ENCODE measurements at places on chromosomes 3 and 15.

- DNase-seq = no peak
These were observed 354.1 kb downstream of the SHQ1 start for GRCh38 chr3:72494130-72494529.

DNA sequence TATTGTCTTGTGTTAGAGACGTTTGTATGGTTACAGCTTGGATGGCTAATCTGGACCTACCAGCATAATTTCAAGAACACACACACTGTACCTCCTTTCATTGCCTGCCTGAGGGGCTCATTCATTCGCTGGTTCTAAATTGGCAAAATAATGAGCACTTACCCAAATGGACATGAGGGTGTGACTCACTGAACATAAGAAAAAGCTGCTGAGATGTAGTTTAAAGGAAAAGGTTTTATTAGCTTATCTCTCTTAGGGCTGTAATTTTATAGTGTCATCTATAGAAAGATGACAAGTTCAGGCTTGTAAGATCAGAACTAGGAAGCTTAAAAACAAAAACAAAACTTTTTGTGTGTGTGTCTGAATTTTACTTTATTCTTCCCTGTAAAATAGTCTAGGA, 120.7 kb upstream of the WNT7A start:
- DNase-seq = no peak

DNA sequence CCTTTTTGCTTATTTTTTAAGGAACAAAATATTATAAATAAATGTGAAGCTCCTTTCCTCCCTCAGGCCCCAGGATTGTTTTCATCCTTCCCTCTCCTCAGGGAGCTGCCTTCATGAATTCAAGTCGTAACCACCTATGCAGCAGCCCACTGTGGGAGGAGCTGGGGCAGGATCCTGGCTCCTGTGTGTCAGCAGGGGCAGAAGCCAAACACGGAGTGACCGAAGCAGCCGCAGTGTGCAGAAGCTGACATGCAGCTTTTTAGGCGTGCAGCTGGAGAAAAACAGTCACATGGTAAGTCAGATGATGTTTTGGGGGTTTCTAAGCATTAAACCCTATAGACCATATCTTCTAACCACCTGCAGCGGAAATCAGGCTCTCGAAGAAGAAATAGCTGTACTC, 231.3 kb downstream of the OCA2 start:
- DNase-seq = no peak

DNA sequence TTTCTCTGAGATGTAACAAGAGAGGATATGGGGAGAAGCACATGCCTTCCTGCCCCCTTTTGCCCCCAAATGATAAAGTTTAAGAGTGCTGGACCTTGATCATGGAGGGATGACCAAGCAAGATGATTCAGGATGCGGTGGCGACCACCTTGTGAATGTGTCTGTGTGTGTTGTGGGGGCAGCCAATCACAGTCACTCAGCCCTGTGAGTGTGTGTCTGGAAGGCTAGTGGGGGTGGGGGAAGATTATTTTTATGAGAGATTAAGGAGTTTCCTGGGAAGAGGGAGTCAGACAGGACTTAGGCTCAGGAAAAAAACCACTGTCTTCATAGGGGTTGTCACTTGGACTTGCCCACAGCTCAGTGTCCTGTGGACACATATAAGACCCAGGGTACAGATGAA, 57.8 kb upstream of the KY start:
- no peak for DNase-seq

DNA sequence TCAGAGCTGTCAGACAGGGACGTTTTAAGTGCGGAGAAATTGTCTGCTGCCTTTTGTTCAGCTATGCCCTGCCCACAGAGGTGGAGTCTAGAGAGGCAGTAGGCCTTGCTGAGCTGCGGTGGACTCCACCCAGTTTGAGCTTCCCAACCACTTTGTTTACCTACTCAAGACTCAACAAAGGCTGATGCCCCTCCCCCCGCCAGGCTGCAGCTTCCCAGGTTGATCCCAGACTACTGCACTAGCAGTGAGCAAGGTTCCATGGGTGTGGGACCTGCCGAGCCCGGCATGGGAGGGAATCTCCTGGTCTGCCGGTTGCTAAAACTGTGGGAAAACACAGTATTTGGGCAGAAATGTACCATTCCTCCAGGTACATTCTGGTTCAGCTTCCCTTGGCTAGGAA, 282.1 kb downstream of the VGLL3 start:
- no peak for DNase-seq

DNA sequence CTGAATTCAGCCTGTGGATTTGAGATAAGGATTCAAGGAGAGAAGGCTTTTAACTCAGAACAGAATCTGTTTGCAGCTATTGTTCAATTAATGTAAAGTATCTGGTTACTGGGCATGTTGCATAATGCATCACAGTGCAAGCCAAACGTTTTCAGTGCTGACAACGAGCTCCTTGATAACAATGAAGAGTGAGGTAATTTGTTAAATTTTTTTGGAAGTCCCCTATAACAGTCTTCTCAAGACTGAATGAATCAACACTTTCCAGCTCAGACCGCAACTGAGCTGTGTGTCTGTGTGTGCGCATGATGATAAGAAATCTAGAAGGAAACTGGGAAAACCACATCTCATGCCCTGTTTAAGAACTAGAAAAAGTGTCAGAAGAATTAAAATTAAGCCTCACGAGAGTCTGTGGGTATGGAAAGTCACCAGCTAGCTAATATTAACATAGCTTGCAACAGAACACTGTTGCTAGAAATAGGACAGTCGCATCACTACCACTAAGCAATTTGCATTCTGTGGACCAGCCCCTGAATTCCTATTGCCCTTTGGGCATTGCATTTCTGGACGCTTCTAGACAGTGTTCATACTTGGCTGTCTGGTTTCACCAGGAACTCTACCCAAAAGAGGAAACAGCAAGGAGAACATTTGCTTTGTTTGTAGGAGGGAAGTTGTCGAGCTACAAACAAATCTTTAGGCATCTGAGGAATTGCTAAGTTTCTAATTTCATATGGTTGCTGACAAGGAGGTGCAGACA, 43.7 kb upstream of the ATP2C1 start:
- peak; percentile 18 for DNase-seq

DNA sequence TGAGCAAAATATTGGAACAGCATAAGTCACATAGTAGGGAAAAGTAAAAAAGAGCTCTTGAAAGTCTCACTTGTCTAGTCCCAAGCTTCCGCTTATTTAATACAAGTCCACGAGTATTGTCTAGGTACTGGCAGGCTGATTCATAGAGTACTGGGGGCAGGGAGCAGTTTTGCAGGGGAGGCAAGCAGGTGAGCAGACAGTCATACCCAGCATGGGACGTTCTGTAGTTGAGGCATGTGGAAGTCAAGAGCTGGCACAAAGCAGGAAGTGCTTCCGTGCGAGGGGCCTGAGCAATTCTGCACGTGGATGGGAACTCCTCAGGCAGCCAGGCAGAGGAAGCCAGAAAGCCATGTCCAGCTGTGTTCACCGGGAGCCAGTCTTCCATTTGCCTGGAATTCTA, 287.6 kb downstream of the EPHB1 start:
- no peak for DNase-seq

- DNase-seq = peak; percentile 60
These were observed 40.4 kb downstream of the DNAJB8 start for GRCh38 chr3:128426128-128426921.

DNA sequence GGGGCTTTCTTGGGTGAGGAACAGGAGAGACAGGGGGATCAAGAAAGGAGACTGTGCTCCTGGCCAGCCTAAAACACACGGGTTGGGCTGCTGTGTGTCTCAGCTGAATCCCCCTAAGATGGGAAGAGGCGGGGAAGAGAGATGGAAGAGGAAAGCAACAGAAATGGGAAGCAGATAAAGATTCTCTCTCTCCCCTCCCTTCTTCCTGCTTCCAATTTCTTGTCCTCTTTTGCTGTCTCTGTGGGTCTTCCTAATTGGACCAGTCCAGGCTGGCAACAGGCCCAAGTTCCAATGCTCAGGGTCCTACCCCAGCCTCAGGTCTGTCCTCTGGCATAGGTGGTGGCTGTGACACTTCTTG, 7.1 kb downstream of the ISLR2 start:
- DNase-seq = no peak

DNA sequence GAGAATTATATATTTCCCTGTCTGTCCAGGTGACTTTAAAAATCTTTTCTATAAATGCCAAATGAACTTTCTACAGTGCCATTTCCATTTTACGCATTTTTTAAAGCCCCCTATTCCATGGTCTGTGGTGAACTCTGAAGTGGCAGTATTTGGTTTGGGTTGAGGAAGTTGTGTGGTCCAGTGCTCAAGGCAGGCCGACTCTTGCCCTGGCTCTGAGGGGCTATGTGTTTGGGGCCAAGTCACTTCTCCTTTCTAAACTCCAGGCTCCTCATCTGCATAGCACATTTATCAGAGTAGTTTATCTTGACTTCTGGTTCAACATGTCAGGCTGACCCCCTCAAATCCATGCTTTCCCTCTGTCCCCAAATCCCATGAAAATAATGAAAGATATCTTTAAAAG, 14.1 kb downstream of the TTC21A start:
- DNase-seq = no peak

DNA sequence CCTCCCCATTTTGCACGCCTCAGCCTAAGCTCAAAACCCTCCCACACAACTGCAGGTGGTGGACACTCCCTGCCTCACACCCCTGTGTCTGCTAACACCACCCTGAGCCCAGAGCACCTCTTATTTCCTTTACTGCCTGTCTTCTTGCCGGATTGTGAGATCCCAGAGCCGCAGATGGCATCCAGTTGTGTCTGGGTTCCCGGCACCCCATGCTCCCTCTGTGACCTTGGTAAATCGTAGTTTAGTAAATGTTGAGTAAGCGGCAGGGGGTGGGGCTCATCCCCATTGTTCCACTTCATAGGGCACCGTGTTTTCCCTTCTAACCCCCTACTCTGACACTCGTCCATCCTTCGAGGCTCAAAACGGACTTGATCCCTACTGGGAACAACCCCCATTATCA, 14.9 kb downstream of the SPINT1 start:
- no peak for DNase-seq

GRCh38 chr3:115830764-115831395, 207.6 kb downstream of the GAP43 start:
- no peak for DNase-seq

- DNase-seq = no peak
These were observed 65.7 kb upstream of the MRPL3 start for GRCh38 chr3:131568460-131568859.

- no peak for DNase-seq
These were observed 288.8 kb downstream of the CNTN6 start for GRCh38 chr3:1381647-1382036.

DNA sequence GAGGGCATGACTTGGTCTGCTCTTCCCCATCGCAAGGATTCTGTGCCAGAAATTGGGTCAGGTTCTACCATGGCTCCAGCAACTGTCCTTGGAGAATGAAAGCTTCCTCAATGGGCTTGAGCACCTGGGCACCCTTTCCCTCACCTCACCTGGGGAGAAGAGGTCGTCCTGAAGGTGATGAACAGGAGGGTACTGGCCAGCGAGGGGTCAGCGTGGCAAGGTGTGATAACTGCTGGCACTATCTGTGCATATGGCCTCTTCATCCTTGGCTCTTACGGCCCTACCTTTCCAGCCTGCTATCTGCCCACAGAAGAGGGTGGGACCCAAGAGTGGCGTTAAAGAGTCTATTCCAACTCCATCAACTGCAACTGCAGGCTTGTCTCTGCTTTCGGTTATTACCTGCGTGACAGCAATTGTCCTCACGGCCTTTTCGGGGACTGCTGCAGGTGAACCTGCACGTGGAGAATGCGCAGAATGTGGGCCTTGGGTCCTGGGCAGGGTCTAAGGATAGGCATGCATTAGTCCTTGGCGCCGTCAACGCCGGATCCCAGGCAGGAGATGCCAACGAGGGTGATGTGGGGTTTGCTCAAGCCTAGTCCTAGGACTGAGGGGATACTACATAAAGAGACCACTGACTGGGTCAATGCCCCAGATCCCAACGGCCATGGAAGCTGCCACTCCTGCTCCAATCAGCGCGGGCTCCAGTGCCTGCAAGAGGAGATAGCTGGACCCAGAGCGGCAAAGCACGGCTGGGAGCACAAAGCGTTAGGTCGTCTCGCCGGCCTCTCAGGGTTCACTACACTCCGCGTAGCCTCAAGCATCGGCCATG, 625 bp upstream of the RBM15B start:
- DNase-seq = no peak

DNA sequence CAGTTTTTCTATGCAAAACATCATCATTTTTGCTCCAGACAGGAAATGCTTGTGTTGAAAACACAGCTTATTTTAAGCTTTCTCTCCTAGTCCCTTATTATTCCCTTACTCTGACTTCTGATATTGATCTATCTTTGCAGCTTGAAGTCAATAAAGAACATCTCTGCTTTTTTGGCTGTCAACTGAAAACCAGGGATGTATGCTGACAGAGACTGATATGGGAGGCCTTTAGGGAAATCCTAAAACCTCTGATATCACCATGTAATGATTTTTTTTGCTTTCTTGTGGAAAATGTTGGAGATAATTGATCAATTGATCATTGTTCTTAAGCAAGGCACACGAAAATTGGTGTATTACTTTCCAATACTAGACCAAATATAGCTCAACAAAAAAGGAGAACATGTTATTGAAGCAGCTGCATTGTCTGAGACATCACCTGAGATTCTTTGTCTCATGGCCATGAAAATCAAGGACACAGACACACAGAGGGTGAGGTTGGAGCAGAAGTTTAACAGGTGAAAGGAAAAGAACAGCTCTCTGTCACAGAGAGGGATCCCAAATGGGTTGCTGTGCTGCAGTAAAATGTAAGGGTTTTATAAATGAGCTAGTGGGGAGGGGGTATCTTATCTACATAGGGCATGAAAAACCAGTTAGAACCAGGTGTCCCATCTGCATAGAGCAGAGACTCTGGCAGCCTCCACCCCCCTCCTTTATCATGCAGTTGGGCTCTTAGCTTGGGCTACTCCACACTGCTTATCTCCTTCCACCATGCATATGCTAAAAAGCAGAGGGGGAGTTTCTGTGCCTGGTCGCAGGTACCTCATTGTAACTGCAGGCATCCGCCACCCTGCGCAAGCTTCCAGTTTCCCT, 17.0 kb upstream of the SENP7 start:
- DNase-seq = no peak

GRCh38 chr3:33061782-33062181, 35.2 kb downstream of the GLB1 start:
- DNase-seq = no peak

GRCh38 chr3:115804200-115804599, 180.9 kb downstream of the GAP43 start:
- DNase-seq = no peak

Data from stimulated activated CD4-positive, alpha-beta T cell treated with anti-CD3 and anti-CD28 coated beads, Interleukin-1b, Interleukin-23, amount 100 ng/mL, for 4 hours (primary cell).